ENCODE measurements at places on chromosomes 2 and 18.

- DNase-seq: no peak
Observed at GRCh38 chr2:55500025-55500424, 19.5 kb upstream of the CFAP36 start.

DNA sequence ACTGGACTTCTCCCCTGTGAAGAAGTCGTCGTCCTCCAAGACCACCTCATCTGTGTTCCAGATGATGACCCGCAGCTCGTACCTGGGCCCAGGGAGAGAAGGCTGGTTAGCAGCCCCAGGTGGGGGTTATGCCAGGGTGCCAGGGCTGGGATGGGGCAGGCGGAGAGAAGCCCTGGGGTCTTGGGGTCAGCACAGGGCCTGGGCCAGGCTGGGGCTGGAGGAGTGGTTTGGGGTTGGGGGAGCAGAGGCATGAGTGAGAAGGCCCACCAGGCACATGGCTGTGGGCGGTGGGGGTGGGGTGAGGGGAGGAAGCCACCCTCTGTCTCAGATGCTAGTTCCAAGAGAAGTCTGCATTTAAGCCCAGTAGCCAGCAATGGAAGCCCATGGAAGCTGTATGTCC lies 15.8 kb downstream of the OTOF start:
- no peak for DNase-seq

DNA sequence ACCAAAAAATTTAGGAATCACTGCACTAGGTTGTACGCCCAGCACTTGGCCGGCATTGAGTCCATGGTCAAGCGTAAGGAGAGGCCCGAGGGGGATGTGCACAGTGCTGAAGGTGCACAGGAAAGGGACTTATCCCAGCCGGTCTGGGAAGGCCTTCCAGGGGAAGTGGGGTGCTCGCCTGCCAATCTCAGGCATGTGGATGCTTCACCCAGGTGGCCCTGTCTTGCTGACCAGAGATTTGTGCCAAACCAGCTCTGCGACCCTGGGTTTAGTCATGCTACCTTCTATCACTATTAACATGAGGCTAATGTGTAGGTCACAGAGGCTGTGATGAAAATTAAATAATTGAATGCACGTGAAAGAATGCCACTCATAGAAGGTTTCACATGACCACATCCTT lies 1.7 kb upstream of the ITM2C start:
- no peak for DNase-seq

- DNase-seq: no peak
Observed at GRCh38 chr2:31378791-31379501, 35.6 kb downstream of the XDH start.

- no peak for DNase-seq
Observed at GRCh38 chr18:22741318-22741717, 191.8 kb upstream of the RBBP8 start.

GRCh38 chr2:8491296-8492027 lies 190.4 kb upstream of the ID2 start:
- peak; percentile 53 for DNase-seq

DNA sequence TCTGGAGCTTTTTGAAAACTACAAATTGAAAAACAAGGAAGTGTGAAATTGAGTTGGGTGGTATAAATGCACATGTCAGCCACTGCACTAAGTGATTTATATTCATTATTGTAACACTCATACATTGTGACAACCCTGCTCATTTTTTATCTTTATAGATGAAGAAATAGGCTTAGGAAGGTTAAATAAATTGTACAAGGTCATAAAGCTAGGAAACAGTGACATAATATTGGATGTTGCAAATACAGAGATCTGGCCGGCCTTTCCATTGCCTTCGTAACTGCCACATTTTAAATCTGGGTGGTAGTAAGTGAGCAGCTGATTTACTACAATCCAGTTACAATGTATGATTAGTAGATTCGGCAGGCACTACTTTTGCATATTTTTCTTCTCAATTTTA lies 76.6 kb upstream of the LPIN2 start:
- DNase-seq: no peak

DNA sequence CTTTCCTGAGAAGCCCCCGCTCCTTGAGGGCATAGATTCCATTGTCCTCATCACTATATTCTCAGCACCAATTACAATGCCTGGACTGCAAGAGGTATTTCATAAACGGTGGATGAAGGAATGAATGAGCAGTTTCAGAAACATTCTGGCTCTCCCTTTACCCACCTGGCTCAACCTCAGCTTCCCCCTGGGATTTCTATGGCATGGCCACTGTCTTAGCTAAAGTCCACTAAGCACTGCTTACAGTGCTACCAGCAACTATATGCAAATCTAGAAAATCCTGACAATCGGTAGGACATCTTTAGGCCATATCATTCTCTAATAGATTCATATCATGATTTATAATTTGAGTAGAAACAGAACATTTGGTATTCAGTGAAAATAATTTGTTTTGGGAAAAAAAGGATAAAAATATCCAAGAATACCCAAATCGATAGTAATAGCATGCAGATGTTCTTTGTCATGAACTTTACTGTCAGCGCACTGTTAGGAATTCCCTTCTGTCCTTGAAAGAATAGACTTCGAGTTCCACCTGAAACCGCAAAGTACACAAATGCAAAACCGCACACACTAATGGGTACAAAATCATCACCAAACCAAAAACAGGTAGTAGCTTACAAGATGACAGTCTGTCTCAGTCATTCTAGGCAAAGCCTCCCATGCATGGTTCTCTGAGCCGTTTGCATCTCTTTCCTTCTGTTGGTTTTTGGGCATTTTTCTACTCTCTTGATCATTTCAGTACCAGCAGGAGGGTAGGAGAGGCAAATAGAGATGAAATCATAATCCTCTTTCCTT lies 303.6 kb upstream of the ID2 start:
- no peak for DNase-seq

GRCh38 chr2:54555318-54555837 lies 99.3 kb downstream of the SPTBN1 start:
- DNase-seq: no peak

GRCh38 chr2:215105607-215106354 lies 32.6 kb downstream of the ABCA12 start:
- DNase-seq: no peak

- no peak for DNase-seq
Observed at GRCh38 chr2:24343225-24343882, 17.0 kb downstream of the ITSN2 start.

GRCh38 chr2:120587997-120588336 lies 147.7 kb upstream of the GLI2 start:
- no peak for DNase-seq

DNA sequence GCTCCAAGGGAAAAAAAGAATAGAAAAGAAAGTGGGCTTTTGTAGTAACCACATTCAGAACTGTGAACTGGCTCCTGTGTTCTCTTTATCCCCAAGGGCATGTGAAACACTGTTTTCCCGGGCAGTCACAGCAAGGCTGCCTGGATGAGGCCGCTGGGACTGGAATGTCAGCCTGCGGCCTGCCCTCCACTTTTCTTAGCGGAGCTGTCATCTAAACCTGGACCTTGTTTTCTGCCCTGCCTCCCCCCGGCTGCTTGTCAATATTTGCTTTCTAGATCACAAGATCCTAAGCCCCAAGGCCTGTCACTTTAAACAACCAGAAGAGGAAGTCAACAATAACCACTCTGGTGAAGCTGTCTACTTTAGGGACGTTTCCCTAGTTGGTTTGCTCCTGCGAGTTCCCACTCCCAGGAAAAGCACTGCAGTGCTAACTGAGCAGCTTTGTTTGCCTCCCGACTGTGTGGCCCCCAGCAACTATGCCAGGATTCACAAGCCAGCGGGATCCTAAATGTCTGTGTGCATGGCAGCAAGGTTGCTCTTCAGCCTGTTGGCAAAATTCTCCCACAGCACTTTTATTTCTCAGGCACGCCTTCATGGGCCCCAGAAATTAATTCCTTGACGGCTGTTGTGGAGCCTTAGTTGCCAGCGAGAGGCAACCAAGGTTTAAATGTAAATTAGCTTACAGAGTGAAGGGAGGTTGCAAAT lies 30.6 kb downstream of the SOWAHC start:
- DNase-seq: no peak

GRCh38 chr2:7994397-7994951 lies 687.4 kb upstream of the ID2 start:
- DNase-seq: peak; percentile 66

DNA sequence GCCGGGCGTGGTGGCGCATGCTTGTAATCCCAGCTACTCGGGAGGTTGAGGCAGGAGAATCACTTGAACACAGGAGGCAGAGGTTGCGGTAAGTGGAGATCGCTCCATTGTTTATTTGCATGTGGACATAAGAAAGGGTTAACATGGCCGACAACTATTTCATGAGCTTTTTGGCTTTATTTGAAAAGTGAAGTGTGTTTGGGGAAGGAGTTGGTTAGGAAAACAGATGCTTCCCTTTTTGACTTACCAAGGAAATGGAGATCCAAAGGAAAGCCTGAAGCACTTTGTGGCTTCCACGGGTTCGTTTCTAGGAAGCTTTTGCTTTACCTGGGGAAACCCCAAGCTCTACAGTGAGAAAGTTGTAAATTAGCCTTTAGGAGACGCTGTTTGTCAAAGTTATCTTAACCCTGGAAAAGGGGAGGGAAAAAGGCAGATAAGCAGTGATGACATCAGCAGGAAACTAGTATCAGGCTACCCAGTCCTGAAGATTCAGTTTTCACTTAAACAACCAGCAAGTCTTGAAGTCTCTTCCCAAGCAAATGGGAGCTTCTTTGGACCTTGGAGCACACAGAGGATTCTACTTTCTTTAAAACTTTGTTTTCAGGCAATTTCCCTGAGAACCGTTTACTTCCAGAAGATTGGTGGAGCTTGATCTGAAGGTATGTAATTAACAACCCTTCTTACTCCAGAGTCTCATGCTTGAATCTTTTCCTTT lies at the start of gene CASP10:
TSS of gene CASP10 (plus strand) at position 492 of the 715 bp plus-strand sequence. CDS start 2,637 bp downstream, outside the sequence.
- DNase-seq: no peak

- no peak for DNase-seq
Observed at GRCh38 chr2:218389333-218390150, 7.5 kb downstream of the SLC11A1 start.

DNA sequence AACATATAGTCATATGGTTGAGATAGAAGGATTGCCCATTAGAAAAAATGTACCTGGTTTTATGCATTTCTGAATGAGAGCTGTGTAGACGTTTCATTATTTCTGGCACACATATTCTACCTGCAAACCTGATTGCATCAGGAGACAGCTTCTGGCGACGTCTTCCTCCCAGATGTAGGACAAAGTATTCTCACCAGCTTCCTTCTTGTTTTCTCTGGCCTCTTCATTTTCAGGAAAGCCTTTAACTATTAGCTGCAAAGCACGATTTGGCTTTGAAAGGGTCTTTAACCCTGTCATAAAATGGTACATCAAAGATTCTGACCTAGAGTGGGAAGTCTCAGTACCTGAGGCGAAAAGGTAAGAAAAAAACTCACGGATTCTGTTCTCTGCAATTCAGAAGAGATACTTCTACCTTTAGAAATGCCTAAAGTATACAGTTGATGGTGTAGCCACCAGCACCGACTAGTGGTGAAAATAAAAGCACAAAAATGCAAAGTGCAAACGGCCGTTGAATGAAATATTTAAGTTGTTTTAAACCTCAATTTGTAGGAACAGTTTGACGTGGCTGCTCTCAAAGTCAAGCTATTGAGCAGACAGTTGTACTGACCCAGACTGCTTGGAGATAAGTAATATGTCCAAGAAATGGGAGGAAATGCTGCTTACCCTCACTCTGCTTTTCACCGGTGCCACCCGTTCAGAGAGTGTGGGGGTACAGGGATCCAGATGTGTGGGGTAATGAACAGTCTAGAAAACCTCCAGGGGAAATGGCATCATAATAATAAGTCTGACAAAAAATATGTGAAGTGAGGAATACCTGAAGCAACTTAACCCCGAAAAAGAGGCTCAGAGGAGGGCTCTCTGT lies 20.2 kb downstream of the IL18RAP start:
- no peak for DNase-seq

GRCh38 chr2:181472990-181473389 lies 15.8 kb downstream of the ITGA4 start:
- DNase-seq: no peak

DNA sequence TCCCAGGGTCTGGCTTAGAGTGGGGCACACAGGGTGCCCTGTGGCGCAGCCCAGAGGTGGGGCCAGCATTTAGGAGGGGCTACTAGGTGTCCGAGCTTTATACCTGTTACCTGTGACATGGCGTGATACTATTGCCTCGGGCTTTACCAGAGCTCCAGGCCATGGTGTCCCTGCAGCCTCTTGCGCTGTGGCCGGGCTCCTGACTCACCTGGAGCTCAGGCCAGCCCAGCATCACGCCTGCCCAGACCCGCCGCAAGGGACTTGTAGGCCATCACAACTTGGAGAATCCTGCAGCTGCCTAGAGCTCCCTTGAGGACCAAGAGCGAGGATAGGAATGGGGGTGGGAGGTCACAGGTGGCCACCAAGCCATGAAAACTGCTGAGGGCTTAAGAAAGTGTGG lies 8.0 kb downstream of the INHBB start:
- no peak for DNase-seq

DNA sequence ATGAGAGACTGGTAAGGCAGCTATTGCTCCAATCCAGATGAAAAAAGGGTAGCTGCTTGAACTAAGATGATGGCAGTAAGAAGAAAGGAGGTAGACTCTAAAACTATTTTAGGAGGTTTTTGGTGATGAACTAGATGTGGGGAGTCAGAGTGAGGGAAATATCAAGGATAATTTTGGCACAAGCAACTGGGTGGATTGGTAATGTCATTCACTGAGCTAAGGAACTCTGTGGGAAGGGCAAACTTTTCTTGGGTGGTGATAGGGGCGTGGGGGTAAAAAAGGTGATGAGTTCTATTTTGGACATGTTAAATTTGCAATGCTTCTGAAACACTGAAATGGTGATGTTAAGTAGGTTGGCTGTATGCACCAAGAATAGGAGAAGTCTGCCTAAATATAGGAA lies 19.3 kb downstream of the PAIP2B start:
- DNase-seq: no peak

- no peak for DNase-seq
Observed at GRCh38 chr2:62267696-62268095, 71.8 kb downstream of the B3GNT2 start.

GRCh38 chr18:75211002-75211621 lies 515 bp downstream of the TSHZ1 start:
- DNase-seq: peak; percentile 69

GRCh38 chr2:64274399-64275173 lies 130.4 kb upstream of the PELI1 start:
- DNase-seq: no peak

- DNase-seq: no peak
Observed at GRCh38 chr18:10524507-10525370, 1.1 kb upstream of the NAPG start.

DNA sequence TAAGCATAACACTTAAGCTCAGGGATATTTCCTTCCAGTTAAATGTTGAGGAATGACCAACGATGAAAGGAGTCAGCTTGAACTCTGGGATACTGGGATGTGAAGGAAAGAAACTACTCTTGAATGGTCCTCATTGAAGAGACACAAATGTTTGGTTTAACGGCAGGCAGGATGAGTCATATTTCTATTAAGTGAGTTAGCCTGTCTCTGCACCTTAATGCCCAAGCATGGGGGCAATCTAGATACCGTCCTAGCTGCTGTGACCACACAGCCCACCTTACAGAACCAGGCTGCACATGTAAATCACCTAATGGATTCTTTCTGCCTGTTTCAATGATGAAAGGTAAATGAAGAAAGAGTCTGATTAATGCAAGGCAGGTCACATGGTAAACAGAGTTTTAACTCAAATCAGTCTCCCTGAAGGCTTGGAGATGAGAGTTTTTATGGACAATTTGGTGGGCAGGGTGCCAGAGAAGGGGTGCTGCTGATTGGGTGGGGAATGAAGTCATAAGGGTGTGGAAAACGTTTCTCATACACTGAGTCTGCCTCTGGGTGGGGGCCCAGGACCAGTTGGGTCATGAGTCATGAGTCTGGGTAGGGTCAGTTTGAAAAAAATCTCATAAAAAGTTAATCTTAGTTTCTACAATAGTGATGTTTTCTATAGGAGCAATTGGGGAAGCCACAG lies 144.6 kb upstream of the MMADHC start:
- DNase-seq: no peak
